DND-41 (cell line): ENCODE measurements at places on chromosomes 7 and 10.
A peak's percentile ranks its signal among the peaks of the same experiment; 100 is the strongest.

GRCh38 chr7:36236073-36236472 lies 83.0 kb downstream of the EEPD1 start:
- DNase-seq = no peak

GRCh38 chr7:85239109-85239508 lies 52.3 kb upstream of the SEMA3D start:
- DNase-seq = no peak

GRCh38 chr7:42065942-42066341 lies 171.1 kb downstream of the GLI3 start:
- no peak for DNase-seq

GRCh38 chr7:98168181-98168903 lies 42.9 kb upstream of the BHLHA15 start:
- peak; percentile 19 for DNase-seq

- DNase-seq = no peak
Observed at GRCh38 chr7:24745355-24745754, 11.9 kb downstream of the GSDME start.

- DNase-seq = no peak
Observed at GRCh38 chr10:77290528-77291155, 347.0 kb downstream of the KCNMA1 start.

DNA sequence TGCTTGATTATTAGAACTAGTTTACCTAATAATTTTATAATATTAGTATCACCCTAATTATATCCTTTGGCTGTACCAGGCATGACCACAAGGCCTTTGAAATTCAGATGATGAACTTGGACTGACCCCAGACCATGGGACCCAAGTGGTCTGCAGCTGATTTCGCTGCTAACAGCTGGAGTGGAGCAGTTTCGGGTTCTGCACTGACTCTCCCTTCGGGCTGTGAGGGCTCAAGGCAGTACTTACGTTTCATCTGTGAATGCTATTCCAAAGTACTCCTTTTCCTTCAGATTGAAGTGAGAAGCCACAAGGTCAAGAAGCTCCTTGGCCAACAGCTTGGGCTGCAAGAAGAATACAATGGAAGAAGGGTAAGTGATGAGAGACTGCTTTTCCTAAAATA lies 223.8 kb downstream of the PRPF18 start:
- no peak for DNase-seq

DNA sequence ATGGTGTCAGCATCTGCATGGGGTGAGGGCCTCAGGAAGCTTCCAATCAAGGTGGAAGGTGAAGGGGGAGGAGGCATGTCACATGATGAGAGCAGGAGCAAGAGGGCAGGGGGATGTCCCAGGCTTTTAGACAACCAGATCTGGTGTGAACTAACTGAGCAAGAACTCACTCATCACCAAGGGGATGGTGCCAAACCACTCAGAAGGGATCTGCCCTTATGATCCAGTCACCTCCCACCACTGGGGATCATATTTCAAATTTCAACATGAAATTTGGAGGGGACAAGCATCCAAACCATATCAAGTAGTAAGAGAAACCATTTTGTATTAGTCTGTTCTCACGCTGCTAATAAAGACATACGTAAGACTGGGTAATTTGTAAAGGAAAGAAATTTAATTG lies 33.6 kb downstream of the THNSL1 start:
- DNase-seq = no peak

DNA sequence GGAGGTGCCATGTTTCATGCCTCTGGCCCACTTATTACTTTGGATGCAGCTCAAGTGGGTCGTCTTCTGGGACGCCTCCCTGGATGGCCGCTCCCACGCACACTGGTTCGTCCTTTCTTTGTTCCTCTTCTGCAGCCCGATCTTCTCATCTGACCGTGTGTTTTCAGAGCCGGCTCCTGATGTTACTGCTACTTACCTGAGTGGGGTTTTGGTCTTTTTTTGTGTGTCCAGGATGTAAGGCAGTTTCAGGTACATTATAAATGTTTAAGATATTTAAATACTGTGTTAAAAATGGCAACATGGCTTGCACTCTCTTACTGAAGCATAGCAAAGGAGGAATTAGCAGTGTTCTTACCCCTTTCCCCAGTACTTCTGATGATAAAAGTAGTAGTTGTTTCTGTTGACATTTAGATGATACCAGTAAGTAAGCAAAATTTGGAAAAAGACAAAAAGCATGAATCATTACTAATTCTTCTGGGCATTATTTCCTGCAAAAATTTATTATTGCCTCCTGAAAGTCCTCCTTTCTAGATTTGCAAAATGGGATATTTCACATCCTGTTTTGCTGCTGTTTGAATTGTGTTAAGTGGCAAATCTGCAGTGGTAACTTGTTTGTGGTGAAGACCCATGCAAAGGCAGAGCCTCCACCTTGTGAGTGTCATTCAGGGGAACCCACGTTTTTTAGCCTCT lies 59.4 kb downstream of the SHH start:
- DNase-seq = no peak

- DNase-seq = no peak
Observed at GRCh38 chr10:99765672-99766301, 16.7 kb upstream of the ABCC2 start.

GRCh38 chr7:48262606-48263310 lies 91.5 kb downstream of the ABCA13 start:
- DNase-seq = no peak

DNA sequence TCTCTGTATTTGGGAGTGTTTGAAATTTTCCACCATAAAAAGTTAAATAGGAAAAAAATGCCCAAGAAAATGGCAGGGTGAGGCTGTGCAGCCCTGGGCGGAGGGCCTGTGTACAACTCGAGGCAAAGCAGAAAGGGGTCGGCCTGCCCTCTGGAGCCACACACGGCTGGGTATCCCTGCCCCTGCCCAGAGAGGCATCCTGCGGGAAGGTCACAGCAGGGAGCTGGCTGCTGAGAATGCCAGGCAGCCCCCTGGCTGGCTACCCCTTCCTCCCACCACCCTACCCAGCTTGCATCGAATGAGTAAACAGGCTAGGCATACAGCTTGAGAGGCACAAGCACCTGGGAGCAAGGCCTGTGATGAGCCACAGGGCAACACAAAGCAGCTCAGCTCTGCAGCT lies 46.1 kb downstream of the CAMK2B start:
- no peak for DNase-seq

- DNase-seq = no peak
Observed at GRCh38 chr7:130492523-130493274, 814 bp downstream of the MEST start.

DNA sequence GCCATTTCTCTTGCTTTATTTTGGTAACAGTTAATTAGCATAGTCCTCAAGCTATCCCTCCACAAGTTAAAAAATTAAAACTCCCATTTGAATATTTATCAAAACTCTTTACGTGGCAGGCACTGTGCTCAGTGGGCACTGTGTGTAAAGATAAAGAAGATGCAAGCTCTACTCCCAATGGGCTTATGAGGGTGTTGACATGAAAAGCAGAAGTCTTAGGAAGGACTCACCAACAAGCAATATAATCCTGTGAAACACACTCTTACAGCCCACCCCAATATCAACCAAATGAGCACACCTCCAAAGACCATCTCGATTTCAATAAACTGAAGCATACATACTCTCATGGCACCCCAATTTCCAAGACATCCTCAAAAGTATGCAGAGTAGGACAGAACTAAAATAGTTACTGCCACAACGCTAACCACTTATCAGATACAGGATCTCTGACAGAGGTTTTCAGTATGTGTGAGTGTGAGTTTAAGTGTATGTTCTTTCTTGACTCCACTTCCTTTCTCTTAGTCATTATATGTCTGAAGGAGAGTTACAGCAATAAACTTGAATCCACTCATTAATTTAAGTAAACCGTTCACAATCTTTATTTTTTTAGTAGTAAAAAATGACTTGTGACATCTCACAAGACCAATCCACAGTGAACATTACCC lies 120.0 kb downstream of the PDE1C start:
- no peak for DNase-seq

GRCh38 chr7:151683615-151684407 lies 164.1 kb upstream of the RHEB start:
- DNase-seq = no peak

- DNase-seq = no peak
Observed at GRCh38 chr10:70462349-70462984, 16.1 kb upstream of the PALD1 start.

- no peak for DNase-seq
Observed at GRCh38 chr10:74967911-74968666, 141.7 kb downstream of the KAT6B start.

GRCh38 chr7:23712368-23713284 lies 2.6 kb downstream of the STK31 start:
- DNase-seq = no peak

DNA sequence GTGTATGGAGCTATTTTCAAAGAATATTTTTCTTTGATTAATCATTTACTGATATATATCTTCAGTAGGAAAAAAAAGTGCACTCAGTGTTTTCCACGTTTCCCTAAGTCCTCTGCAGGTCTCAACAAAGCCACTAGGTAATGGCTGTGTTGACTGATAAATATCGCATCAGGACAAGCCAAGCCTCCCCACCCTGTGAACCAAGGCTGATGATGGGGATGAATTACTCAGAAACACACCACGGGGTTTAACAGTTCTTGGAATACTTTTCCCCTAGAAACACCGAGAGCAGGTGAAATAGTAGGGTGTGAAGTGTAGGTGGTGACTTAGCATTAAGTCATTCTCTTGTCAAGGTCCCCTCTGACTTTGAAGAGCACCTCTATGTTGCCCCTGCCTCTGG lies 423.5 kb upstream of the IGFBP3 start:
- DNase-seq = no peak

DNA sequence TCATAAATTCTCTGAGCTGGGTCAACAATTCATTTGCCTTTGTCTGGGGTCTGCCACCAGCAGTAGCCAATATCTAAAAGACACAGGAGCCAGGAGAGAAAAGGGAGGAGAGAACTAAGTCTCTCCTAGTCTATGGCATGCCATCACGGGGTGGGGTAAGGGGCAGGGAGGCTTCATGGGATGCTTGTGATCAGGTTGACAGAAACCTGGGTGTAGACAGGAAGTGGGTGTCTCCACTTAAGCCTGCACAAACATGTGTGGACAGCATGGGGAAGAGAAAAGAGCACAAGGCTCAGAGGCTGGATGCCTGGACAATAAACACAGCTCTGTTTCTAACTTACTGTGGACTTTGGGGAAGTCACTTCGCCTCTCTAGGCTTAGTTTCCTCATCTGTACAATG lies 11.5 kb upstream of the C10orf53 start:
- no peak for DNase-seq

GRCh38 chr10:130336617-130337304 lies 200.6 kb downstream of the GLRX3 start:
- no peak for DNase-seq

DNA sequence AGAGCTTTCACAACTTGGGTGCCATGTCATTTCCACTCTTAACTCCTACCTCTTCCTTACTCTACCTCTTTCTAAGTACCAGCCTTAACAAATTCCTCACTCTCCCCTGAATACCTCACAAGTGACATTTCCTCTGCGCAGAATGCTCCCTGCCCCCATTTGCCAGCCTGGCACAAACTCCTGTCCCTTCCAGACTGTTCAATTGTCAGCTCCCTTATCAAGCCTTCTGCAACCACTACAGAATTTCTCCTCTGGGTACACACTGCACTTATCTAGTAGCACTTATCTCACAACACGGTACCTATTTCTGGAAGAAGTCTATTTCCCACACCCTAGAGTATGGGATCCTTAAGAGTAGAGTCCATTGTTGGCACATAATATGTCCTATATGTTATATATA lies 39.1 kb upstream of the ANAPC16 start:
- no peak for DNase-seq

DNA sequence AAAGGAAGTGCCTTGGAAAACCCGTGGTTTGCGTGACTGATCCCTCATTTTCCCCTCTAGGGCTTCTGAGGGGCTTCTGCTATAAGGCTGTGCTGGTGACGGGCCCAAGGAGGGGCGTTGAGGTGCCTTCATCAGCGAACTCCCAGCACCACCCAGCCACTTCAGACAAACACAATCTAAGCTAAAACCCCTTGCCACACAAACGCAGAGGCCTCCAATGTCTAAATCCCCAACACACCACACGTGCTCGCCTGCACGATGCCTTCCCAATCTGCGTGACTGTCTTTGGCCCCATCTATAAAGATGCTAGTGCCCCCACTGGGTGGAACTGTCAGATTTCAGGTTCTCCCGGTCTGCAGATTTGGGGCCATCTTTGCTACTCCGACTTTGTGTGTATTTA lies 4.1 kb upstream of the GAD2 start:
- DNase-seq = no peak

DNA sequence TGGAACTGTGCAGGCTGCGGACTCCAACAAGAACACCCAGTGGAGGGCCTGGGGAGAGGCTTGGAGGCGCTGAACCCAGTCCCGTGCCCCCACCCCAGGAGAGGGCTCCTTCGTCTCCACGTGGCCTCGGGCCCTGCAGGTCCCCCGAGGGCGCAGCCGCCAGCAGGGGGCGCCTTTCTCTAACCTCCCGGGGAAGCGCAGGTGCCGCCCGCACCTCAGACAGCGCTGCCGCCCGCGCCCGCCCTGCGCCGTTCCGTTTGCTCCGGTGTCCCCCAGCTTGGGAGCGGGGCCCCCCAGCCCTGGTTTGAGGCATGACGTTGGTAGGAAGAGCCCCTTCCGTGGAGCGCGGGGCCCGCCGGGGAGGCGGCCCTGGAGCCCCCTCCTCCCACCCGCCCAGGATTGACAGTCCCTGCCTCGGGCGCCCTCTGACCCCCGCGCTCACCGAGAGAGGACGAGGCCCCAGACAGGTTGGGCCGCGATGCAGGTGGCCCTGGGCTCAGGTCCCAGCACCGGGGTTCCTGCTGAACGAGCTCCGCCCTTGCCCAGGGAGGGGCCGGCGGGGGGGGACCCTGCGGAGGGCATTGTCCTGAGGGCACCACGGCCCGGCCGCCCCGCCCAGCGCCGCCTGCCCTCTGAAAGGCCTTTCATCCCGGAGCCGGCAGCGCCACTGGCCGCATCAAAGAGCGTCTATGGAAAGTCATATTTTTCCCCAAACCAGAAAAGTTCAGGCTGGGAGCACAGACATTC lies 42.8 kb downstream of the FOXL3 start:
- DNase-seq = peak; percentile 87

DNA sequence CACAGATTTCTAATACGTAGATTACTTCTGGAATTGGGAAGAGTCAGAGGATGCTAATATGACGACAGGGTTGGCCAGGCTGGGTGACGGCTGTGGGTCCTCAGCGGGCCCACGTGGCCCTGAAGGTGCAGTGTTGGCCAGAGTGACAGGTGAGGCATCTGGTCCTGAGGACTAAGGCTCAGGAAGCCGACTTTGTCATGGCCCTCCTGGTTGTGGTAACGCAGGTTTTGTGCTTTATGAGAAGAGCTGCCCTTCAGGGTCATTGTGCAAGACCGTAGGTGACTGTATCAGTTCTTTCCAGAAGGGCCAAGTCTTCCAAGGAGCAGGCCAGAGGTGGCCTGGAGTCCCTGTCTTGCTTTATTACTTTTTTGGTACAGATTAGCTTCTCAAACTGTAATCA lies 2.5 kb downstream of the EIF3B start:
- DNase-seq = no peak

DNA sequence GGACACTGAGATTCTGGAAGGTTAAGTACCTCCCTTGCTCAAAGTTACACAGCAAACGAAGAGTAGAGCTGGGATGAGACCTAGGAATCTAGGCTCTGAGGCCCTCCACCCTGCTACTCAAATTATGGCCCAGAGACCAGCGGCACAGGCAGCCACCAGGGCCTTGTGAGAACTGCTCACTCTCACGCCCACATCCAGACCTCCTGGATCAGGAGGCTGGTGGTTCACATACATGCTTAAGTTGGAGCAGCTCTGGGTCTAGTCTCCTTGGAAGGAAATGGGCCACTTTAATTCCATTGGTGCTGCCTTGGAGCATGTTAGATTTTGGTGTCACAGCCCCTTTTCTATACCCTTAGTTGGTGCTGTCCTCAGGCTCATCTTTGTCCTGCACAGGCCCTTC lies 41.9 kb downstream of the ADRA2A start:
- DNase-seq = no peak
